AG04449 (cell line): ENCODE measurements at places on chromosomes 2 and 18.

DNA sequence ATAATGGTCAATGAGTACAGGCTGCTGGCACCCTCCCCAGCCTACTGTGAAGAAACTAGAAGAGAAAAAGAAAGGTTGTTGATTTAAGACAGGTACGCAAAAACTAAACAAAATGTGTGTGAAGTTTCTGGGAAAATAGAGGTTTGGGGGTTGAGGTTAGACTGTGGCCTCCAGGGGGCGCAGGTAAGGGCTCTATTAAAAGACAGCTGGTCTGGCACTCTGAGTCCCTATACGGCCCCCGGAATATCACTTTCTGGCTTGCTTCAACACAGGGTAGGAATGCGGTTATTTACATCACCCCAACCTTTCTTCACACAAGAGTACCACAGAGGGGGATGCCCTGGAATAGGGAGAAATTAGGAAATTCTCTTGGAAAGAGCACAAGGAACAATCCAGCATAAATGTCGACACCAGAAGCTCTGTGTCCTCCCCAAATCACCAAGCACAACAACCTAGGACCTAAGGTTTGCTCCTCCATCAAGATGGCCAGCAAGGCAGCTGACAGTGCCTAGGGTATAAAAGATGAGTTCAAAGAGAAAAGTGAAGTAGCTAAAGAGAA lies 480.8 kb upstream of the KLHL29 start:
- no peak for DNase-seq

GRCh38 chr2:66843847-66844246 lies 408.9 kb downstream of the MEIS1 start:
- no peak for DNase-seq

GRCh38 chr2:37377187-37377532 lies 32.7 kb downstream of the QPCT start:
- DNase-seq = no peak

DNA sequence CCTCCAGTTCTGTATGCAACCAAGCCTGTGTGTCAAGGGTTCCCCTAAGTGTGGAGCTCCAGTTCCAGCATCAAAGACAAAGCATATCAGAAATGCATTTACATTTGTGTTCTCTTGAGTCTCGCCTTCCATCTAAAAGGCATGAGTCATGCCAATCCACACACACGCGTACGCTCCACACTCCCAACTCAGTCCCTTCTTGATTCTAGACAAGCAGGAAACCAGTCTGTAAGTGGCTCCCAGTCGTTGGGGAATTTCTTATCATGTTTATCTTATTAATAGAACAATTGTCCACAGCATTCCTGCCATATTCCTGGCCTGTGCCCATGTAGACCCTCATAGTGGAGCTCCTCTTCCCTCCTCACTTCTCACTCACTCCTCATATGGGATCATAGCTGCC lies 86.4 kb upstream of the SLC35G4 start:
- no peak for DNase-seq

DNA sequence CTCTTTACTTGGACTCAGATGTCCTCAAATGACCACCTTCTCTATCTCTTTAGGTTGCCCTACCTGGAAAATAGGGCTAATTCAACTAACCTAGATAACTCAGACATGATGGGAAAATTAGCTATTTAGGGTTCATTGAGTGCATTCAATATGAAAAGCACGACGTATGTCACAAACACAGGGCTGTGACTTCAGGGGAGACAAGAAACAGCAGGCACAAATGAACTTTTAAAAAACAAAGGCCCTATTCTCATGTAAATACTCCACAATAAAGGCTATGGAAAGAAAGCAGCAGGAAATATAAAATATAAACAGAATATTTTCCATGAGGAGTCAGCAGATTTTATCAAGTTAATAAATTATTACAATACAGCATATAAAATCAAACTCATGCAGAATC lies 97.8 kb downstream of the SS18 start:
- DNase-seq = no peak

DNA sequence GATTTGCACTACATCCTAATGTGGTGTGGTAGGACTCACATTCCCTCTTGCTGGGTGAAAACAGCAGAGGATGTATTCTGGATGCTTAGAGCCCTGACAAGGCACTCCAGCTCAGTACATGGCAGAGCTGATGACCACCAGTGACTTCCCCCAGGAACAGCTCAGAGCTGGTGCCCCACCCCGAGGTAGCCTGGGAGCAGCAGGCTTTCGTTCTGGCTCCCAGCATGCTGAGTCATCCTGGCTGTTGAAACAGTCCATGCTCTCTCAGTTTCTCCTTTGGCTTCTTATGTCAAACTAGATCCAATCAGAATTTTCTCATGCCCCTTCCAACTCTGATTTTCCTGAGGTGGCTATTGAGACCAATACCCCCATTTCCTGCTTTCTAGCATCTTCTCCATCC lies 438.2 kb downstream of the NBAS start:
- DNase-seq = no peak

DNA sequence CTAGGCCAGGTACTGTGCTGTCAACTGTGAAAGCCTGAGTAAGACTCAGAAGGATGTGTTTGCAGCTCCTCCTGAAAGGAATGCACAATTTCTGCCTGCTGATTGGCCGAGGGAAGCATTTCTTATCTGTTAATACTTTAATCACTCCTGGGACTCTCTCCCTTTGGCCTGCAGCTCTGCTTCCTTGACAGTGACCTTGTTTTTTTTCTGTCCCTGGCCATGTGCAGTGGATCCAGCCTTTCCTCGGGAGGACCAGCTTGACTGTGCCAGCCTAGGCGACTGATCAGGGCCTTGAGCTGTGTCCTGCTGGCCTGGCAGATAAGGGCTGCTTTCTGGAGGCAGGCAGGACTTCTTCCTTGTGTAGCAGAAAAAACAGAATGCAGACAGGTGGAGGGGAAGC lies 10.0 kb downstream of the RNF144A start:
- DNase-seq = no peak
